Trophoblast cell (in vitro differentiated cells and primary cell): ENCODE measurements at places on chromosomes 6 and 20.
A peak's percentile ranks its signal among the peaks of the same experiment; 100 is the strongest.

DNA sequence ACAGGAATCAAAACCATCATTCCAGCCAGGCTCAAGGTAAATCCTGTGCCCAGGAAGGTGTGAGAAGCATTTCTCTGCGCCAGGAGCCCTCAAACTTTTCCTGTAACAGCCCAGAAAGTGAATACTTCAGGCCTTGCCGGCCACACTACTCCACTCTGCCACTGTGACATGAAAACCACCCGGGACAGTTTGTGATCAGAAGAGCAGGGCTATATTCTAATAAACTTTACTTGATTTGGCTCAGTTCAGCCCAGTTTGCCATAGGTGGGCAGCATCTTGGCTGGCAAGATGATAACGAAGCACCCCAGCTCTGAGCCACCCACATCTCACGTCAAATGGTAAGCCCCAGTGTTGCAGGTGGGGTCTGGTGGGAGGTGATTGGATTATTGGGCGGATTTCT lies 249.4 kb downstream of the DLL1 start:
- no peak for DNase-seq

- DNase-seq, result no peak
These were observed 120.9 kb downstream of the UNC5CL start for GRCh38 chr6:40918040-40918651.

DNA sequence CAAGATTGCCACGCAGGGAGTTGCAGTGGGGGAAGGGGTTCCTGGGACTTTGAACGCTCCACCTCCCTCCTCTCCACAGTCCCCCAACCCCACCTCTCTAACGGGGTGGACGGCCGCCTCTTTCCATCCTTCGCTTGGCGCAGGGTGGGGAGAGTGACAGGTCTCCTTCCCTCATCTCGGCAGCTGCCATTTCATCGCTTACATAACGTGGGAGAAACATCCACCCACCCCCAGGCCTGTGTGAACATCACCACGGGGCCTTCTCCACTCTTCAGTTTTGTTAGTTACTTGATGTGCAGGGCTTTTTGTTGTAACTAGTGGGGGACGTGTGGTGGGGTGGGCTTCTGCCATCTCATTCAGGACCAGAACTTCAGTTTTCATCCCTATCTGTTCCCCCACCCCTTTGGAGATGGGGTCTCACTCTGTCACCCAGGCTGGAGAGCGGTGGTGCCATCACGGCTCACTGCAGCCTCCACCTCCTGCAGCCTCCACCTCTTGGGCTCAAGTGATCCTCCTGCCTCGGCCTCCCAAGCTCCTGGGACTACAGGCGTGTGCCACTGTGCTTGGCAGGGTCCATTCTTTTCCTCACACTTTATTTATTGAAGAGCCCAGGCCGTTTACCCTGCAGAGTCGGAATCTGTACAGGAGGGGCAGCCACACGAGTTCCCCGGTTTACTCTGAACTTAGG lies 17.7 kb downstream of the RTEL1 start:
- DNase-seq, result no peak

DNA sequence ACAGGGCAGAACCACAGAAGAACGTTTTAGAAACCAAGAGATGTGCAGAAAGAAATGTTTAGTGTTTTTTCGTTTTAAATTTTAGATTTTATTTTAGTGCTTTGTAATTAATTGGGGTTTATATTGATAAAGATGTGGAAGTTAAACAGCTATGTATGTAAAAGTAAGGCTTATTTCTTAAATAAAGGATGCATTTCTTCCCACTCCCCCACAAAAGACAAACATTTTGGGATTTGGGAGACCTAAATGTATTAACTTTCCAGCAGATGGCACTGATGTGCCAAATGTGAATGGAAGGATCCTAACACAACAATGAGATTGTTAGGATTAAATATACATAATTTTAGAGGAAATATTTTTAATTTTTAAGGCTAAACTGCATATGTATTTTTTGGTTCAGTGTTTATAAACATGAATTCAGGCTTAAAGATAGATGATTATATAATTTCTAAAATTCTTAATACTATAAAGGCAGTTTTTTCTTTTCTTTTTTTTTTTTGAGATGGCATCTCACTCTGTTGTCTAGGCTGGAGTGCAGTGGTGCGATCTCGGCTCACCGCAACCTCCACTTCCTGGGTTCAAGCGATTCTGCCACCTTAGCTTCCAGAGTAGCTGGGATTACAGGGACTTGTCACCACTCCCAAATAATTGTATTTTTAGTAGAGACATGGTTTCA lies 12.0 kb downstream of the PFDN4 start:
- DNase-seq, result peak; percentile 74

DNA sequence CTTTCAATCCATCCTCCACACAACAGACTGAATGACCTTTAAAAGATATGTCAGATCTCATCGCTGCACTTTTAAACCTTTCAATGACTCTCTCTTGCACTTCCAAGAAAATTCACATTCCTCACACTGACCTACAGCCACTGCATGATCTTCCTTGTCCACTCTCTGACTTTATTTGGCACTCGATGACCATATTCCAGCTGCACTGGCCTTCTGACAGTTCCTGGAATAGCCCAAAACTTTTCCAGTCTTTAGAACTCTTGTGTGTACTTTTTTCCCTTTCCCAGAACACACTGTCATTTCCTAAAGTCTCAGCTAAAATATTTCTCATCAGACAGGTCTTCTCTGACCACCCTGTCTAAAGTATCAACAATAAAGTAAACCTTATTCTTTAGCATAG lies 174.6 kb downstream of the ADGRG6 start:
- no peak for DNase-seq

- DNase-seq, result peak; percentile 70
These were observed 17.0 kb upstream of the TOP1 start for GRCh38 chr20:41011551-41012067.

- DNase-seq, result no peak
These were observed 1.5 kb downstream of the AGER start for GRCh38 chr6:32182555-32182981.

DNA sequence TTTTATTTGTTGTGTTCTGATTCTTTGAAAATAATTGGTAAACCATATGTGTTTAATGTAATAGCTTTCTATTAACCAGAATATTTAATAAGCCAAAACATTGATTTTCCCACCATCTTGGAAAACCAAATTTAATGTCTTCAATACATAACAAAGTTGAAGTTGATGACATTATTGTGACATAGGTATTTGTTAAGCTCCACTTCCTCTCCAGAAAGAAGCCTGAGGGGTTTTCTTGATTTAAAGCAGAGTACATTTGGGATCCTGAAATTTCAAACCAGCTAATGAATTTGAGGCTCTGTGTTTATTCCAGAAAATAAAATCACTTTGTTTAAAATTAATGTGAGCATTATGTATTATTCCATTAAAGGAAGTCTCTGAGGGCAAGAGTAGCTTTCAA lies 106.3 kb downstream of the PERP start:
- DNase-seq, result no peak

DNA sequence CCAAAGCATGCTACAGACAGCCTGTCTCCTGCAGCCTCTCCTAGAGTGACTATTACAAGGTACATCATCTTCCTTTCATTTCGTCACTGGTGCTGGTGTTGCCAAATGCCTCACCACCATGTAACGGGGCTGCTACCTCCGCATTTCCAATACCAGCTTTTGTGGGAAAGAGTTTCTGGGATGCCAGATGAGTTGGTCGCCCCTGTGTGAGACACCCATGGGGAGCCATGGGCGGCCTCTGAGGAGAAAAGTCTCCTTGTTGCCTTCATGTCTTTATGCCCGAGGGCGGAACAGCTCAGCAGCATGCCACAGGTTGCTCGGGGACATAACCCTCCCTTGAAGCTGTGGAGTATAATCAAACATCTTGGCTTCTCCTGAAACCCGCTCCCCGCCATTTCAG lies 169.6 kb downstream of the THBS2 start:
- DNase-seq, result peak; percentile 54
